ENCODE measurements at places on chromosomes 16 and 17.

- ATAC-seq: no peak
Observed at GRCh38 chr17:17380145-17380925, 77.2 kb downstream of the NT5M start.

GRCh38 chr17:43703630-43704029 lies 41.9 kb upstream of the MEOX1 start:
- ATAC-seq: no peak

- ATAC-seq: no peak
Observed at GRCh38 chr16:19085679-19086200, 18.3 kb downstream of the COQ7 start.

DNA sequence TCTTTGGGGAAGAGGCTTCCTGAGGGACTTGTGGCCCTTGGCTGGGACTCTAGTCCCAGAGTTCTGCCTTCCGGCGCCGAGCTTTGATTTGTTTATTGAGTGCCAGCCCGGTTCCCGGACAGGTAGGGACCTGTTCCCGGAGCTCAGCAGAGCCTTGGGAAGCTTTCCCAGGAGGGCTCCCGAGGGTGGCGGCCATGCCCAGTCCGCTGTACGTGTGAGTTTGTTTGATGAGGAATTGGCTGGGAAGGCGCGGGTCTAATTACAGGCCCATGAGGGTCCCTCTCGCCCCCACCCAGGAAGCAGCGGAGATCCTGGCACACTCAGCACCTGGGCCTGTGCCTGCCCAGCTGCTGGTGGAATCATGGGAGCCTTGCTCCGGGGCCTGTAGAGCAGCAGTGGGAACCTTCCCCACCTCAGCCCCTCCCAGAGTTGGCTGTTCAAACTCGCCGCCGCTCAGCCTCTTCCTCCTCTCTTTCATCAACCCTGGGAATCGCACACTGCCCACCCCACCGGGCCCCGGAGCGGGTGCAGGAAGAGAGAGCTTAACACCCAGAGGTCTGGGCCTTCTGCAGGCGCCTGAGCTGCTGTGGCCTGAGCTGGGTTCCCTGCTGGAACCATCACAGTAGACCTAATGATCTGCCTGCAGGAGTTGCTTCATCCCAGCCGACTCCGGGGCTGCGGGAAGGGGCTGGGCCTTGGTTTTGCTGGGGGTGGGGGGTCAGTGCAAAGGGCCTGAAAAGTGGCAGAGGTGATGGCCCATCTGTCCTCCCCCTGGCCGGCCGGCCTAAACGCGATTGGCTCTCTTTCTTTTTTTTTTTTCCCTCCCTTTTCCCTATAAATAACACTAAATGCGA lies 313.7 kb downstream of the SEC14L1 start:
- ATAC-seq: no peak

DNA sequence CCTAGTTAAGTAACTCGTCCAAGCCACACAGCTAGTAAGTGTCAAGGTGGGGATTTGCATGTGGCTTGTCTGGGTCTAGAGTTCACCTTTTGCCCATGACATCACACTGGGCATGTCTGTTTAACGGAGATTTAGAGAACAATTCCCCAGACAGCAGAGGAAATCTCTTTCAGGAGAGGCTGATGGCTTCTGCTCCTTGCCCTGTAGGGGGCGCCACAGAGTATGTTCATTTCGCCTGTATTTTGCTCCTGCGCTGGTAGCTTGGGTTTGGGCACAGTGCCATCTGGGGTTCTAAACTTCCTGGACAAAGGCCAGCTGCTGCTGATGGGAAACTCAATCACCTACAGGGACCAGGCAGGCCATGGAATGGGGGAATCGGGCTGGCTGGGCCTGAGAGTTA lies 20.4 kb downstream of the OTOA start:
- ATAC-seq: no peak

DNA sequence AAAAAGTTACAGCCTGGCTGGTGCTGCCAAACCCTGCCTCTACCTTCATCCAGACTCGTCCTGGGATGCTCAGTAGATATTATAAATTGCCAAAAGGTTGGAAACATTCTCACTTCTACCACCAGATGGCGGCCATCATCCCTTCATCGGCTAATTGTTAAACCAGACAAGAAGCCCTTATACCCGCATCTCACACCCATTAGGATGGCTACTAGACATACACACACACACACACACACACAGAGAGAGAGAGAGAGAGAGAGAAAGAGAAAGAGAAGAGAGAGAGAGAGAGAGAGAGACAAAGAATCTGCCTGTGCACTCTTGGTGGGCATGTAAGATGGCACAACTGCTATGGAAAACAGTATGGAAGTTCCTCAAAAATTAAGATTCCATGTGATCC lies 15.0 kb upstream of the SCIMP start:
- ATAC-seq: peak; percentile 67

DNA sequence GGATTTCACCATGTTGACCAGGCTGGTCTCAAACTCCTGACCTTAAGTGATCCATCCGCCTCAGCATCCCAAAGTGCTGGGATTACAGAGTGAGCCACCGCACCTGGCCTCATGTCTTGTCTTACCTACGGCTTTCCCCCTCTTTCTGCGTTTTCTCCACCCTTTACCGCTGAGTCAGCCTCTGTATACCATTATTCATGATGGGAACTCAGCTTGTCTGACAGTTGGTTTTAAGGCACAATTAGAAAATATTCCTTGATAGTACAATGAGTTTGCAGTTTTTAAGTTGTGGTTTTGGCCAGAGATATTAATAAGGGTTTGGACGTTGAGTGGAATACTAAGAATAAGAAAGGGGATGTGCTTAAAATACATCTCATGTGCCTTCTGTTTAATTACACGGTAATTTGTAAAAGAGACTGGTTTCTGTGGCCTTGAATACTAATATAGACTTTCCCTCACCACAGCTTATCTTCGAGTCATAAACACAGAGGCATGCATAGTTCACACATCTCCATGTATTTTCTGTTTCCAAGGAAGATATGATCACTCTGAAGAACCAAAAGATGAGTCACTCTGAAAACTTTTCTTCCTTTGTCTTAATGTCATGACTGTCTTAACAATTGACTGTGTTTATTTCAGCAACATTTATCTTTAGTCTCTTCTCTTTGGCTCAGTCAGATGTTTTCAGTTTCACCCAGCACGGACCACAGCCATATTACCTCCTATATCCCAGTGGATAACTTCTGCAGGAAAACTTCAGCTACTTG lies 54.4 kb downstream of the PITPNC1 start:
- peak; percentile 90 for ATAC-seq

GRCh38 chr16:23874613-23875294 lies 39.0 kb downstream of the PRKCB start:
- peak; percentile 78 for ATAC-seq

DNA sequence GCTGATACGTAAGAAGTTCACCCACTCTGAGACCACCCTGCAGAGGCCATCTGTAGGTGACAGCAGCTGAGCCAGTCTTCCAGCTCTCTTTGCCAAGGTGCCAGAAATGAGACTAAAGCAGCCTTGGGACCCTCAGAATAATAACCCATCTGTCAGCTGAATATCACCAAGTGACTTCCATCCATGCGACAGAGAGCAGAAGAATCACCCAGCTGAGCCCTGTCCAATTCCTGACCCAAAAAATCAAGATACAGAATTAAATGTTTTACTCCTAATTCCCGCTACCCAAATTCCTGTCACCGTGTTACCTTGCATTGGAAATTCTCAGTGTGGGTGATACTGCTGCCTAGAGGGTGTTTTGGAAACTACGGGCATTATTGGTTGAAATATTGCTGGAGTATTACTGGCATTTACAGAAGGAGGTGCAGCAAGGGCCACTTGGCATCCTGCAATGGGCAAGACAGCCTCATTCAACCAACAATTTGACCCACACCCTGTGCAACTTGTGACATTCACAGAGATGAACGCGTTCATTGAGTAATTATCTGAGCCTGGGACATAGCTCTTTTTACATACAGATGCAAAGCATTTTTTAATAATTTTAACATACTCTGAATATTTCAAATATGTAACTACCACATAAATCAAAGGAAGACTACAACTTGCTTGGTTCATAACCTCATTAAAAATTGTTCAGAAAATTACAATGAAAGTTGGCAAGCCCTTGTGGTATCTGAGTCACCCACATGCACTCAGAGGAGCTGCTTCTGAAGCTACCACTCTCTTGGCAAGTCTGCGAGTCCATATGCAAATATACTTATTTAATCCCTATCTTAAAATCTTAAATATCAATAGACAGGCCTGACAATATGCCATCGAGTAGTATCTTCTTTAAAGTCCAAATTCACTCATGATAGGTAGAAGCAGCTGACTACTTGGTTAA lies 126.6 kb downstream of the C16orf95 start:
- no peak for ATAC-seq

- ATAC-seq: no peak
Observed at GRCh38 chr16:66750279-66751052, 943 bp downstream of the DYNC1LI2 start.

DNA sequence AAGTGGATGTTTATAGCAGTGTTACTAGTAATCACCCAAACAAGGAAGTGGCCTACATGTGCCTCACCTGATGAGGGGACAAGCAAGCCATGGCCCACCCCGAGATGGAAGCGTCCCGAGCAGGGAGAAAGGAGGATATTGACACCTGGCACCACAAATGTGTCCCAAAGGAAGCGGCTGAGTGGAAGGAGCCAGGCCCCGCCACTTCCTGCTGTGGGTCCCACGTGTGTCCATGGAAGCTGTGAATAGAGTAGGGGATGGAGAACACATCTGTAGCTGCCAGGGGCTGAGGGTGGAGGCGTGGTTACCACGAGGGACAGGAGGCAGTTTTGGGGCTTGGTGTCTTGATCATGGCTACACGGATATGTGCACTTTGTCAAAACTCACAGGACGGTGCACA lies 49.2 kb downstream of the KCNJ12 start:
- ATAC-seq: no peak

- peak; percentile 64 for ATAC-seq
Observed at GRCh38 chr16:711548-712320, 3.2 kb upstream of the METRN start.

- no peak for ATAC-seq
Observed at GRCh38 chr17:45222014-45222288, 266 bp downstream of the FMNL1 start.

DNA sequence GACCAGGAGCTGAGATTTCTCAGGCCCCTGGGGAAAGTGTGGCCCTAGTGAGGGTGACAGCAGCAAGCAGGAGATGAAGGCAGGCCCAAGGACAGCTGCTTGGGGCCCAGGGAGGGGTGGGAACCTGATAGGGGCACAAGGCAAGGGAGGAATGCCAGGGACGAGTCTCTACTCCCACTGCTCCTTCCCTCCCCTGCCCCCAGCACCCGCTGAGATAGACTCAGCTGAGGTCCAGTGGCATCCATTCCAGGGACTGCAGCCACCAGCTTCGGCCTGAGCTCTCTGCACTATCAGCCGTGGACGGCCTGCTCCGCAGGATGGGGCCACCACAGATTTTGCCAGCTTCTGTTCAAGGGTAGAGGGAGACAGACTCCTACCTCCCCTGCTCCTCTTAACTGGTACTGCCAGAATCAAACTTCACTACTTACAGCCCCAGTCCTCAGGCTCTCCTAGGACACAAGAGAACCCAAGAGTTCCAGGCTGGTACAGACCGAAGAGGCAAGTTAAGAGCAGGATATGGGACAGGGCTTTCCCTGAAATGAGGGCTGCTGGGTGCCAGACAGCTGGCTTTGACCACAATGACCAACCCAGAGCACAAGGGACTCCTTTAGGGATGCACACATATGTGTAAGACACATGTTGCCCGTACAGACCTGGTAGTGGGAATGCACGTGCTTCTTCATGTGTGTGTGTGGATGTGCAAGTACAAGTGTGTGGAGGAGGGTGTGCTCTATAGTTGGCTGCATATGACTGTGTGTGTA lies 5.5 kb downstream of the CACNB1 start:
- ATAC-seq: no peak

- no peak for ATAC-seq
Observed at GRCh38 chr17:50273654-50274040, 619 bp upstream of the TMEM92 start.

- peak; percentile 34 for ATAC-seq
Observed at GRCh38 chr17:36533935-36534839, 481 bp downstream of the MYO19 start.

GRCh38 chr16:73473713-73474112 lies 425.8 kb upstream of the ZFHX3 start:
- no peak for ATAC-seq

DNA sequence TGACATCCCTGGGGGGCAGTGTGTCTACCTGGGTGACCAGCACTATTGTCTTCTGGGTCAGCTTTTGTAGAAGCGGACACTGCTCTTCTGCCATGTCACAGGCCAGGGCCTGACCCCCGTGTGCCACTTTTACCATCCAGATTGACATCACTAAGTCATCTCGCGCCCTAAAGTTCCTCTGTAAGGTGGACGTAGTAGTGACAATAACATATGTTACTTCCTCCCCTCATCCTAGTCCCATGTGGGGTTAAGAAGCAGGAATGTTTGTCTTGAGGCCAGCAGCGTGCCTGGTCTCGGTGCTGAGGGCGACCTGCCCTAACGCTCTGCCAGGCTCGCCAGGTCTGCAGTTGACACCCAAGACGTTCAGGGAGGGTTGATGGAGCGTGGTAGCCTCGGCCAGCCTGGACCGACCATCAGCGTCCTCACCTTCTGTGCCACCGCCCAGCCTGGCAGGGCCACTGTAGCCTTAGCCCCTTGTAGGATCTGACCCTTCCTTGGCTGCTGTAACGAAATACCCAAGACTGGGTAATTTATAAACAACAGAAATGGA lies 20.7 kb downstream of the GAA start:
- ATAC-seq: no peak

- no peak for ATAC-seq
Observed at GRCh38 chr17:2362416-2362815, 25.1 kb downstream of the SGSM2 start.

DNA sequence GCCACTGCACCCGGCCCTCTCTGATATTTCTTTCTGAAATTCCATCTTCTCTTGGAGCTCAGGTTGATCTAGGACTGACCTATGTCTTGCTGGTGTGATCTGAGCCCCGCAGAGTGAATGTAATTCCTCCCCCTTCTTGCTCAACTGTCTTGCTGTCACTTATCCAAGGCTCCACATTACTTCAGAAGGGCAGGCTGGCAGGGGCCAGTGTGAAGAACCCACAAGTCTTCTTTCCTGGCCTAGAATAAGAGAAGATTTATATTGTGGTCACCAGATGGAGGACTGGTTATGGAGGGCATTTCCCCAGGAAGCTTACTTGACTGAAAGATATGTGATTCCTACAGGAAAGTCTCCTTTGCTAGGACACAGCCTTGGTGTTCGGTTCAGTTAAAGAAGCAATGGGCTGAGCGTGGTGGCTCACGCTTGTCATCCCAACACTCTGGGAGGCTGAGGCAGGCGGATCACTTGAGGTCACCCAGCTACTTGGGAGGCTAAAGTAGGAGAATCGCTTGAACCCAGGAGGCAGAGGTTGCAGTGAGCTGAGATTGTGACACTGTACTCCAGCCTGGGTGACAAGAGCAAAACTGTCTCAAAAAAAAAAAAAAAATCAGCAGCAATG lies 13.4 kb downstream of the ITGAL start:
- ATAC-seq: no peak

GRCh38 chr16:87463722-87464690 lies 28.8 kb downstream of the ZCCHC14 start:
- ATAC-seq: peak; percentile 46

- no peak for ATAC-seq
Observed at GRCh38 chr16:15602285-15603044, 40.5 kb downstream of the MARF1 start.
